ENCODE measurements at places on chromosomes 3 and 15. TPM values are rescaled to one million over a fixed set of nuclear protein-coding genes. Genes with fewer than 3 reads are reported as not detected.

Gene STARD9
- total RNA-seq, result 5.8 TPM

Gene NANOGP8
- total RNA-seq, result not detected

Gene RHO
- total RNA-seq, result not detected

Gene WDR72
- total RNA-seq, result not detected

Gene PLA2G4B
- 0.32 TPM for total RNA-seq

Gene LTK
- total RNA-seq, result under 0.01 TPM

Gene LMAN1L
- not detected for total RNA-seq

Gene GOLGA8J
- not detected for total RNA-seq
